NCI-H2029 treated with DMSO at 0.1 percent for 48 hours (cell line): ENCODE measurements at places on chromosomes 3 and 15.

- DNase-seq = no peak
Measured at GRCh38 chr3:156617781-156618180, 56.6 kb upstream of the TIPARP start.

DNA sequence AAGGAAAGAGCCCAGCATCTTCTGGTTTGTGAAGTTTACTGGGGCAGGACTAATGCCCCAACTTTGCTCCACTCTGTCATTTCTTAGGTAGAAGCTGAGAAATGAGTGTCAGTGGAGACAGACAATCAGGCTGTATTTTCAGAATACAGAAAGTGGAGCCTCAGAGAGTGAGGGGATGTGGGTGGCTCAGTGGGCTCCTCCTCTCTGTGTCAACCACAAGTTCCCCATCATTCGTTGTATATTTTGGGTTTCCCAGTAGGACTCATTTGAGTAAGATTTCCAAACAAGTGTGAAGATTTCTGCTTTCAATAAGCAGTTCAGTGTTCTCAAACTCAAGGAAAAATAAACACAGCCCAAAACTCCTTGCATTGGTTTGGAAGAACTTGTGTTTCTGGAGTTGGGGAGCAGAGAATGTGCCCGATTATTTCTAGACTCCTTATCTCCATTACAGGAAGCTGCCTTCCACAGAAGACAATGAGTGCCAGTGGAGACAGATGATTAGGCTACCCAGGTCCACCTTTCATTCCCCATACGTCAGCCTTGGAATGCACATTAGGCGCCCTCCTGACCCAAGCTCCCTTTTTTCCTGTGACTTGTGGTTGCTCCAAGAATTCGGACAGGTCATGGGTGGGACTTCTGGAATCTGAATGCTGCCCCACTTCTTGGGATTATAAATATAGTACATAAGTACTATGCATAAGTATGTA lies 792.1 kb upstream of the LMCD1 start:
- no peak for DNase-seq

DNA sequence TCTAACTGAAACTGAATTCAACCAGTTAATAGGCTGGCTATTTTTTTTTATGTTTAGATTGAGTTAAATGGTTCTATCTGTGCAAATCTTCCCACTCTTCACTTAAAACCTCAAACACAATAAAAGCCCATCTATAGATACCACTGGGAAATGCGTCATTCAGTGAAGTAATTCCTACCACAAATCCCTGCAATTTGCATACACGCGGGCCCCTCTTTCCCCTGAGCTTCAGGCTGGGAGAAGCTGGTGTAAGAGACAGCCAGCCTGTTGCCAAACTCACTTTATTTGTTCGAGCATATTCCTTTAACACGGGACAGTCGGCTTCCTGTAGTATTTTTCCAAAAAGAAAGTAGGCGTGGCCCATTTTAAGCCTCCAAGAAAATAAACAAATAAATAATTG lies 26.0 kb upstream of the MCTP2 start:
- DNase-seq = no peak

- no peak for DNase-seq
Measured at GRCh38 chr3:183924543-183924942, 39.9 kb upstream of the PARL start.

DNA sequence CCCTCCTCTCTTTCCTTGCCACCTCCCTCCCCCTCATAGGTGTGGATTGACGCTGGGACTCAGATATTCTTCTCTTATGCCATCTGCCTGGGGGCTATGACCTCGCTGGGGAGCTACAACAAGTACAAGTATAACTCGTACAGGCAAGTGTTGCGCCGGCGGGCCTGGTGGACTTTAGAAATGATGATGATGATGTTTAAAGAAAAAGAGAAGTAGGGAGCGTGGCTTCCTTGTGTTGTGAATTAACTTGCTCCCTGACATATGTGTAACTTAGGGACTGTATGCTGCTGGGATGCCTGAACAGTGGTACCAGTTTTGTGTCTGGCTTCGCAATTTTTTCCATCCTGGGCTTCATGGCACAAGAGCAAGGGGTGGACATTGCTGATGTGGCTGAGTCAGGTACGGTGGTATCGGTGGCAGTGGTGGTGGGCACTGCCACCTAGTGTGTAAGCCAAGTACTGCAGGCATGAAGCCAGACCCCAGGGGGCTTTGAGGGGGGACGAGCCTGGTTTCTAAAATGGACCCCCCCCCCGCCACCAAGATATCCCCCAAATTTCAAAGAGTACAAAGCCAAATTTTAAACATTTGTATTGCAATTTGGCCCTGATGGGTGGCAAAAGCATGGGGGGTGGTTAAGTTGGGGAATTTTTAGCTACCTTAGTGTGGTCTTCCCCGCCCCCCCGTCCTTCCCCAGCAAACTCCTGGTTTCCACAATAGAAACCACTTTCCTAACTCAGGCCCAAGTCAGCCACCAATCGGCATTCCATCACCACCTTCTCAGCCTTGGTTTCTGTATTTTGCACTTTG lies 65.6 kb downstream of the SLC6A6 start:
- DNase-seq = peak; percentile 41

DNA sequence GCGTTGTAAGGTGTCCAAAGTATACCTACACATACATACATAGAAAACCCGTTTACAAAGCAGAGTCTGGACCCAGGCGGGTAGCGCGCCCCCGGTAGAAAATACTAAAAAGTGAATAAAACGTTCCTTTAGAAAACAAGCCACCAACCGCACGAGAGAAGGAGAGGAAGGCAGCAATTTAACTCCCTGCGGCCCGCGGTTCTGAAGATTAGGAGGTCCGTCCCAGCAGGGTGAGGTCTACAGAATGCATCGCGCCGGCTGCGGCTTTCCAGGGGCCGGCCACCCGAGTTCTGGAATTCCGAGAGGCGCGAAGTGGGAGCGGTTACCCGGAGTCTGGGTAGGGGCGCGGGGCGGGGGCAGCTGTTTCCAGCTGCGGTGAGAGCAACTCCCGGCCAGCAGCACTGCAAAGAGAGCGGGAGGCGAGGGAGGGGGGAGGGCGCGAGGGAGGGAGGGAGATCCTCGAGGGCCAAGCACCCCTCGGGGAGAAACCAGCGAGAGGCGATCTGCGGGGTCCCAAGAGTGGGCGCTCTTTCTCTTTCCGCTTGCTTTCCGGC lies 318.6 kb downstream of the FGF12 start:
- DNase-seq = no peak

DNA sequence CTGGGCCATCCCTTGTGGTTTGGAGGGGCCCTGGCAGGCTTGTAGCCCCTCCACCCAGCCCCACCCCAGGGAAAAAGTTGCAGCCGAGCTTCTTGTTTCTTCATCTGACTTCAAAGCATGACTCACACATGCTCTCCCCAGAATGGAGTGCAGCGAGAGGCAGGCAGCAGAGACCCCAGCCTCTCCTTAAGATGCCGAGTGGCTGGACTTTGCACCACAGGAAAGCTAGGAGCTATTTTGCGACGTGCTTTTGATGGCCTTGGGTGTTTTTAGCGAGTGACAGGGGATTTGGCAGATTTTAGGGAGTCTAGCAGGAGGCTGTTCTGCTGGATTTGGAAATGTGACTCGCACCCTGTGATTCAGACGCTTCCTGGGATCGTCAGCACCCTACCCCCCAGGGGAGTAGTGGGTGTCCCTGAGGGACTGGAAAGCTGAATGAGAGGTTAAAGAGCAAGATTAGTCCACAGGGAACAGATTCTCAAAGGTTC lies 14.2 kb downstream of the BAHD1 start:
- no peak for DNase-seq

GRCh38 chr3:99630815-99631214 lies 7.6 kb upstream of the COL8A1 start:
- DNase-seq = no peak

DNA sequence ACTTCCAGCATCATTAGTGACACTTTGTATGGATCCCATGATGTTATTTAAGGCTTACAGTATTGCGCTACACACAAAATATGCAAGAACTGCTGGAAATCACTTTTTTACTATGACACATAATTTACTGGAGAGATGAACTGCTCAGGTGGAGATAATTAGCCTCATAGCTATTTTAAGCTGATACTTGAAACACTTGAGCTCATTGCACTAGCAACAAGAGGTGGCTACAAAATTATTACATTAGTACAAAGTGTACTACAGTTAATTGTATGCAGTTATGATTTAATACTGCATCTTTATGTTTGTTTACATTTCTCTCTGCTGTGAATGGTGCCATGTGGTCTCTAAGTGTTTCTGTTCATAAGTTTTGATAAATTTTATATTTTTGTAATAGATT lies 6.5 kb upstream of the LZTFL1 start:
- no peak for DNase-seq

GRCh38 chr3:126367316-126367805 lies 10.2 kb upstream of the KLF15 start:
- DNase-seq = no peak

DNA sequence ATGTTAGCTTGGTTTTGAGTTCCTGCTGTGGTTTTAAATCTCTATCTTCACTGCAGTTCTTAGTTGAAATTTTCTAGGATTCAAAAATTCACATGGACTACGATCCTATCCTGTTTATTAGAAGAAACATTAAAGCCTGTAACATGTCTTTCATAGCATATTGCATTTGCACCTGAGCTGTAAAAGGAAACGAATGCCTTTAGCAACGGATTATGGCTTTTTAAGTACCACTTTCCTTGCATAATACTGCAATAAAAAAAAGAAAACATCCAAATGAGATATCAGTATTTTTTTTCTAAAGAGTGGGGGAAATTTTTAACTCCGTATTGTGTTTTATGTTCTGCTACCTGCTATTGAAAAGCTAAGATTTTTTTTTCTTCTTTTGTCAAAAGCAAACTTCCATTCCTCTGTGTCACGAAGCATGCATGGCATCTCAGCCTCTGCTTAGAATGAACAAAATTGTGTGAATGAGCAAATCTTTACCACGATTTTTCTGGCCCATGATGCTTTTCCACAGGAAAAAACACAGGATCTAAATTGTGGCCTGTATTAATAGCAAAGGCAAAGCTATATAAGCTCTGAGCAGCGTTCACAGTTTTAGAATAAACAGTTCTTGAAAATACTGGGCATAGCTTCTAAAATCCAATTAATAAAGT lies 110.0 kb upstream of the CDIN1 start:
- no peak for DNase-seq

GRCh38 chr3:24348348-24348747 lies 146.3 kb downstream of the THRB start:
- DNase-seq = no peak

DNA sequence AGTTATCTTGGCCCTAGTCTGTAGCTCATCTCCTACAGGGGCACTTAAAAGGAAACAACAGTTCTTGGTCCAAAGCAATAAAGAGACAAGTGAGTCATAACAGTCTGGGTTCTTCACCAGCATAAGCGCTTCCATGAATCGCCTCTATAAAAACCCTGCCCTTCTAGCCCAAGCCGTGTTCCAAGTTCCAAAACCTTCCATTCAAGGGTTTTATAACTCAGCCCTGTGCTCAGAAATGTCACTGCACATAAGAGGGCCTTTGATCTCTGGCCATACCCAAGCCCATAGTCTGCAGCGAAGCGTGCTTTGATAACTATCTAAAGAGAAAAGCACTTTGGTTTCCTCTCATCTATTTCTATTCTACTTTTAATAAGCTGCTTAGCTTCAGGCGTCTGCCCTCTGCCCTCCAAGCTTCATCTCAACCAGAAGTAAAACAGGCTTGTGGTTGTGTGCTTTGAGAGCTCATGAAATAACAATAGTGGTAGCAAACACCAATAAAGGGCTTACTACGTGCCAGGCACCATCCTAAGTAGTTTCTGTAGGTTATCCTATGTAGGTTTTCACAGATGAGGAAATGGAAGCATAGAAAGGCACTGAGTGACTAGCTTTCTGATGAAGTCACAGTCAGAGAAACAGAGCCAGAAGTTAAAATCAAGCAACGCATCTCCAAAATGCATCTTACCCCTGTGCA lies 64.0 kb upstream of the AKAP13 start:
- DNase-seq = no peak

DNA sequence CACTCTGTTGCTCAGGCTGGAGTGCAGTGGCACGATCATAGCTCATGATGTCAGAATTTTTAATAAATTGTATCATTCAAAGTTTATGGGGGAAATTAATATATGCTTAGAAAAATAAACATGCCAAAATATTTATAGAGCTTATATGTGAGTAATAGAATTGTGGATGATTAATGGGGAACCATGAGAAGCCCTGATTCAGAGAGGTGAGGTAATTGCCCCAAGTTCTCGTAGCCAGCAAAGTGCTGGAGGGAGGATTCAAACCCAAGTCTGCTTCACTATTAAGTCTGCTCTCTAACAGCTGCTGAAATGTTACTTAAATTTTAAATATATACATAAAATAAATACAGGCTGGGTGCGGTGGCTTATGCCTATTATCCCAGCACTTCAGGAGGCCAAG lies 26.2 kb upstream of the IGF2BP2 start:
- no peak for DNase-seq
